Glutamatergic neuron (in vitro differentiated cells): ENCODE measurements at places on chromosomes 11 and 22. TPM values are rescaled to one million over a fixed set of nuclear protein-coding genes. Genes with fewer than 3 reads are reported as not detected.

GRCh38 chr22:29700206-29700899, 19.4 kb upstream of the CABP7 start:
- DNase-seq = no peak
- H3K27me3 ChIP-seq = no peaks in the 10 kb centered on the region
- no peak overlapping the region for H3K4me3 ChIP-seq
- H3K36me3 ChIP-seq = no peaks in the 10 kb centered on the region
- peaks cover 22% of the 10 kb centered on the region for H3K4me1 ChIP-seq

GRCh38 chr22:43884600-43885318, 7.1 kb downstream of the PNPLA5 start:
- H3K4me1 ChIP-seq = no peaks in the 10 kb centered on the region
- peak; percentile 81 for DNase-seq

The RIMBP3B gene
- total RNA-seq = 0.07 TPM

- DNase-seq = no peak
- H3K4me1 ChIP-seq = no peaks in the 10 kb centered on the region
- H3K27ac ChIP-seq = no peak overlapping the region
- peaks cover 27% of the 10 kb centered on the region for H3K36me3 ChIP-seq
- H3K4me3 ChIP-seq = no peak overlapping the region
These were observed 26.5 kb upstream of the KRTAP5-7 start for GRCh38 chr11:71500601-71501021.

DNA sequence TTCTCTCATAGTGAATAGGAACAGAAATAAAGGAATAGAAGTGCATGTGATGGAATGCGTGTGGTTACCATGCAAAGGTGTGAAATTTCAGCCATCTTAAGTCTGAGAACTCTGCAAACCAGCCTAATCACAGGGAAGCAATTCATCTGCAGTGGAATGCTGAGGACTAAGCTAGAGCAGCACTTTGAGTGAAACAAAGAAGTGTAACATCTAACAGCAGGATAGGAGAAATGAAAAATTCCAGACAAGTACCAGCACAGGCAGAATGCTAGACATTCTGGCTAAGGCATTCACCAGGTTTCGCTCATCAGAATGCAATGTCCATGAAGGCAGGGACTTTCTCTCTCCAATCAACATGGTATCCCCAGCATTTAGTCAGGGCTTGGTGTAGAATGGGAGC, 41.2 kb upstream of the SLC36A4 start:
- no peak for DNase-seq
- H3K27ac ChIP-seq = no peak overlapping the region
- H3K4me3 ChIP-seq = no peak overlapping the region
- no peaks in the 10 kb centered on the region for H3K36me3 ChIP-seq
- peaks cover 3% of the 10 kb centered on the region for H3K4me1 ChIP-seq
